ENCODE measurements at places on chromosomes 11 and 22.

- no peak for DNase-seq
These were observed 34.9 kb upstream of the CD82 start for GRCh38 chr11:44530413-44531115.

GRCh38 chr22:46148336-46148735, 2.0 kb upstream of the PPARA start:
- DNase-seq = no peak

- no peak for DNase-seq
These were observed 38.6 kb downstream of the SHISA8 start for GRCh38 chr22:41876275-41876674.

GRCh38 chr11:42837994-42838393, 473.8 kb upstream of the API5 start:
- DNase-seq = no peak

GRCh38 chr11:64810891-64811272, 531 bp upstream of the MEN1 start:
- DNase-seq = peak; percentile 48

DNA sequence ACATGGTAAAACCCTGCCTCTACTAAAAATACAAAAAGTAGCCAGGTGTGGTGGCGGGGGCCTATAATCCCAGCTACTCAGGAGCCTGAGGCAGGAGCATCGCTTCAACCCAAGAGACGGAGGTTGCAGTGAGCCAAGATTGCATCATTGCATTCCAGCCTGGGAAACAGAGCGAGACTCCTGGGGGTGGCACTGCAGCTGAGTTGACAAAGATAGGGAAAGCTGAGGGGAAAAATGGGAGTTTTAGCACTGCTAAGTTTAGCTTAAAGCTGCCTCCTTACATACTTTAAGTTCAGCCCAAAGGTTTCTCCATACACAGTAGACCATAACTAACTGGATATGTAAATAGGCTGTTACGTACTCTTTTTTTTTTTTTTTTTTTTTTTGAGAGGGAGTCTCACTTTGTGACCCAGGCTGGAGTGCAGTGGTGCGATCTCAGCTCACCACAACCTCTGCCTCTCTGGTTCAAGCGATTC, 9.0 kb upstream of the USP28 start:
- DNase-seq = no peak

DNA sequence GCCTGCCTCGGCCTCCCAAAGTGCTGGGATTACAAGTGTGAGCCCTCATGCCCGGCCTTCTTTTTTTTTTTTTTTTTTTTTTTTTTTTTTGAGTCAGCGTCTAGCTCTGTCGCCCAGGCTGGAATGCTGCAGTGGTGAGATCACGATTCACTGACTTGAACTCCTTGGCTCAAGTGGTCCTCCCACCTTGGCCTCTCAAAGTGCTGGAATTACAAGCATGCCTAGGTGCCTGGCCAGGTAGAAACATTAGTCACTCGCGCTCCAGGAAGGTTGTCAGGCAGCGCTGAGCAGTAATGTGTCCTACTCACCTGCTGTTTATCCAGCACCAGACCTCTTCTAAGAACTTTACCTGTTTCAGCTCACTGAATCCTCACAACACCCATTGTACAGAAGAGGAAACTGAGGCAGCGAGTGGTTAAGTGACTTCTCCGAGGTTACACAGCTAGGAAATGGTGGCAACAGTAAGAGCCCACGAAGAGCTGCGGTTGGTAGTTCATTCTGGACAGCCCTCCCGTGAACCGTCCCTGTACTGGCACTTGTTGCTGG, 496 bp upstream of the CST6 start:
- no peak for DNase-seq

DNA sequence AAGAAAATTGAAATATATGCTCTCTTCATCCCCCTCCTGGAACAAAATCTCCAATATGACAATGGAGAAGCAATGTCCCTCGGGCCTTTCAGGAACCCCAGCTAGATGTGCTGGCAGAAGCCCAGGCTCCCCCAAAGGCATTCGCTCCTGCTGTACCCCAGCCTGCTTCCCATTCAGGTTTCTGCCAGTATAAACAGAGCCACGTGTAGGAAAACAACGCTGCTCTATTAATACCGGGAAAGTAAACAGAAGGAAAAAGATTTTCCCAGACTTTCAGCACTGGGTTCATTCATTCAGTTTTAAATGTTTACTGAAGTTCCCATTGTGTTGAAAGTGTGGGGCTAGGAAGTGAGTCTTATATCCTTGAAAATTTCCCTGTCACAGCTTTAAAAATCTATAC, 147.1 kb downstream of the CADM1 start:
- no peak for DNase-seq

DNA sequence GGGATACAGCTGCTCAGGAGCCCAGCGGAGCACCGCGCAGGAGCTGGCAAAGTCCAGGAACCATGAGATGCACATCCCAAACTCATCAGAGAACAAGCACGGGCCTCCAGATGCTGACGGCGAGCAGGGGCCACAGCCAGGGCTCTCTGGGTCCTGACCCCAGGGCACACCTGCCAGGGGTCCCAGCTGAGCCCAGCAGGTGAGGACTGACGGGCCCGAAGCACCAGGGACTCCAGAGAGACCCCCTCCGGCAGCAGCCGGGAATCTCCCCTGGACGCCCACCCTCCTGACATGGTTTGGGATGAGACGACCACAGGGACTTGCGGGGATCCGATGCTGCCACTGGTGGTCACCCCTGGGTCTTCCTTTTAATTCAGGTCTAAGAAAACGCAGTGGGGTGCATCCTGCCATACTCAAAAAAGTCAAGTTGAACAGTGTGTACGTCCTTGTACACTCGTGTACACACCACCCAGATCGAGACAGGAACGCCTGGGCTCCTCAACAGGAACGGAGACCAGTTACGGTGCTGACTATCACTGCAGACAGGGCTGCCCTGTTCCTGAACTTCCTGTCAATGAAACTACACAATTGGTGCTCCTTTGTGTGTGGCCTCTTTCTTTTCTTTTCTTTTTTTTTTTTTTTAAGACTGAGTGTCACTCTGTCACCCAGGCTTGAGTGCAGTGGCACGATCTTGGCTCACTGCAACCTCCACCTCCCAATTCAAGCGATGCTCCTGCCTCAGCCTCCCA, 21.9 kb downstream of the TTLL8 start:
- no peak for DNase-seq

- DNase-seq = no peak
These were observed 25.0 kb upstream of the EXPH5 start for GRCh38 chr11:108618529-108618928.

- no peak for DNase-seq
These were observed 41.2 kb upstream of the TESMIN start for GRCh38 chr11:68792400-68792966.

DNA sequence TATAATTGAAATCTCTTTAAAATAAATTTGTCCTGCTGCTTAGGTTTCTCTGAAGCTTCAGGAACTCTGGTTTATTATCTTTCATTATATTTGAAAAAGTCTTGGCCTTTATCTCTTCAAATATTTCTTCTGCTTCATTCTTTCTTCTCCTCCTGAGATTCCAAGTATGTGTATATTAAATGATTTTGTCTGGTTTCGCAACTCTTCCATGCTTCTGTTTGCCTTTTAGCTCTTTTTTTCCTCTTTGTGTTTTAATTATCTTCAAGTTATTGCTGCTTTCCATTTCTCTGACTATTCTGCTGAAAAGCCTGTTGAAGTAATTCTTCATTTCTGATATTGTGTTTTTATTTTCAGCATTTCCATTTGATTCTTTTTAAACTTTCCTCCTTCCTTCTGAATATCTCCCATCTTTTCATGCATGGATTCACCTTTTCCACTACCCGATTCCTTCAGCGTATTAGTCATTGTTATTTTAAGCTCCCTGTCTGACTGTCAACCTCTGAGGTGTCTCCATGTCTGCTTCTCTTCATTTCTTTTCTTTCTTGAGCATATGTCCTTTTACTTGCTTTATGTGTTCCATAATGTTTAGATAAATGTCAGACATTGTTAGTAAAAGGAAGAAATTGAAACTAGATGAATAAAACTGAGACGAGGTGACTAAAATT, 46.6 kb upstream of the CTSC start:
- no peak for DNase-seq

DNA sequence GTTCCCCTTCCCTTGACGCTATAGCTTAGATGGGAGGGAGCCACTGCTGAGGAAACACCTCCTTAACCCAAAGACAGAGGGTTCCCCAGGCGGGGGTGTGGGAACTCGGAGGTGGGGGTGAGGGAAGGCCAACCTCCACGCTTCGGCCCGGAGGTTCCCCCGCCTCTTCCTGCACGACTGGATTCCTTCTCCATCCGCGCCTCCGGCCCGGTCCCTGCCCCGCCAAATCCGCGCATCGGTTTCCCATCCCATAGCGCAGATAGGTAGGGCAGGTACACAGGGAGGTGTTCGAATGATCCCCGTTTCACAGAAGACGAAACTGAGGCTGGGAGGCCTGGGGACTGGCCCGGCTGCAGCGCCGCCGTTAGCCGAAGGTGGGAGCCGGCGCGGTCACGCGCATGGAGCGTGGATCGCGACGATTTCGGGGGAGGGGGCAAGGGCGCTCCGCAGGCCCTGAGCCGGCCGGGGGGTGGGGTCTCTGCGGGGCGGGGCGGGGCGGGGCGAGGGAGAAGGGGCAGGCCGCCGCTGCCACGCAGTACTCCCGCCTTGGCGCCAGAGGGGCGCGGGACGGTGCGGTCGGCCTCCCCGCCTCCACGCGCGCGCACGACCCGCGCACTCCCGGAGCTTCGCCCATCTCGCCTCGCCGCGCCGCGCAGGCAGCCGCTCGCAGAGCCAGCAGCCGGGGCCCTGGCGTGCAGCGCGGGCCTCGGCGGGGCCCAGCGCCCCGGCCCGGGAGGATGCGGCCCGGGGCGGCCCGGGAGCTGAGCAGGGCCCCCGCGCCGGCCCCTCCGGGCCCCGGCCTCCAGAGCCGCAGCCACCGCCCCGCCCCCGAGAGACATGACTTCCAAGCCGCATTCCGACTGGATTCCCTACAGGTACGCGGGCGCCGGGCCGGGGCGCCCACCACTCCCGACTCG, at the start of gene TUB:
Gene TUB, plus strand, starts transcription at position 538 of the 917 bp plus-strand sequence. Its CDS starts 300 bp downstream, at position 838.
- no peak for DNase-seq

DNA sequence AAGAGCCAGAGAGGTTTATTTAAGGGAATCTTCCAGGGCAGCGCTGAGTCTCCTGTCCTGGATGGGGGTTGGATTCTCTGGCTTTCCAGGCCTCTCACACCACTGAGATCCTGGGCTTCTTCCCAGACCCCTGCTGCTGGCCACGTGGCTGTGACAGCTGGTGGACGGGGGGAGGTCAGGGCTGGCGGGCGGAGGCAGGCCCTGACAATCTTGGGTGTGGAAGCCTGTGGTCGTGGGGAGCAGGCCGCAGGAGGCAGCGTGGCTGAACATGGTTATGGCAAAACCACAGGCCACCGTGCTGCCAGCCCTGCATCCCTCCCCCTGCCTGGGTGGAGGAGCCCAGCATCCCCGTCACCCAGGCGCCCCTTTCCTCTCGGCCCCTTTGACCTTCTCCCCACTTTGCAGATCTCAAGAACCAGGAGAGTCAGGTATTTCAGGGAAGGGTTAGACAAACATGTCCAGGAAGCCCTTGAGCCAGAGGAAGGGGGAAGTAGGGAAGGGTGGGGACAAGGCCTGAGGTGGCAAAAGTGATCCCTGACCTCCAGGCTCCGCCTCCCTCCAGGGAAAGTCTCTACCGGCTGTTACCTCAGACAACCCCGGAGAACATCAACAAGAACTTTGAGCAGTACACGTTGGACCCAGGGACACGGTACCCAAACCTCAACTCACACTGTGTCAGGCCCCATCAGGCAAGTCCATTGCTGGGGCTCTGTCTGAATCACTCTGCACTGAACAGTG, 111.8 kb downstream of the MICAL2 start:
- DNase-seq = no peak

DNA sequence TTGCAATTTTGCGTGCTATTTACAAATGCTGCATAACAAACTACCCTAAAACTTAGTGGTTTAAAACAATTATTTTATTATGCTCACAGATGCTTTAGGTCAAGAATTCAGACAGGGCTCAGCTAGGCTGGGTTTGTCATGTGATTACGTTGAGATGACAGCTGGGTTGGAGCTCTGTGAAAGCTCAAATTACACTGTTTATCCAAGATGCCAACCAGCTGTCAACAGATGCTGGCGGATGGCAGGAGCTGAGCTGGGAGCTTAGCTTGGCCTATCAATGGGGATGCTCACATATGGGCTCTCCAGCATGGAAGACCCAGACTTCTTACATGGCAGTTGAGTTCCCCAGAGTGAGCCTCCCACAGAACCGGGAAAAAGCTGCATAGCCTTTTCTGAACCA, 62.7 kb downstream of the STK33 start:
- DNase-seq = no peak

DNA sequence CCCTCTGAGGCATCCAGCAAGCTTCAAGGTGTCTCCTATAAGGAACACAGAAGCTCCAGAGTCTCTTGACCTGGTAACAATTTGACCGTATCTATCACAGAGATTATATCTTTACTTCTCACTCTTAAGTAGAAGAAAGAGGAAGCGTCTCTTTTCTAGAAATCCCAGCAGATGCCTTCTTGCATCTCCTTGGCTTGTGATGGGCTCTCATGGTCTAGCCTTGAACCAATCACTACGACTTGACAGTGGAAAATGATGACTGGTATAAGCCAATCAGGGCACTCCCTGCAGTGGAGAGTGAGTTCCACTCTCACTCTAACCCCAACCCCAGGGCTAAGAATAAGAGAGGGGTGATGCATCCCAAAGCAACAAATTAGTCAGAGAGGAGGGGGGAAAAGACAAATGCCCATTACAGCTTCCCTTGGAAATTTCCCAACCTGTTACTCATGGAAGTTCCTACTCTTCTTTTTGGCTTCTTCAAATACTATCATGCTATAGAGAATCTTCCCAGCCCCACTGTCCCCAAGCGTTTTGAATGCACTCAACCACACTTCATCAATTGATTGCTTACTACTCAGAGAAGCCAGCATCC, 293.5 kb downstream of the MN1 start:
- no peak for DNase-seq

DNA sequence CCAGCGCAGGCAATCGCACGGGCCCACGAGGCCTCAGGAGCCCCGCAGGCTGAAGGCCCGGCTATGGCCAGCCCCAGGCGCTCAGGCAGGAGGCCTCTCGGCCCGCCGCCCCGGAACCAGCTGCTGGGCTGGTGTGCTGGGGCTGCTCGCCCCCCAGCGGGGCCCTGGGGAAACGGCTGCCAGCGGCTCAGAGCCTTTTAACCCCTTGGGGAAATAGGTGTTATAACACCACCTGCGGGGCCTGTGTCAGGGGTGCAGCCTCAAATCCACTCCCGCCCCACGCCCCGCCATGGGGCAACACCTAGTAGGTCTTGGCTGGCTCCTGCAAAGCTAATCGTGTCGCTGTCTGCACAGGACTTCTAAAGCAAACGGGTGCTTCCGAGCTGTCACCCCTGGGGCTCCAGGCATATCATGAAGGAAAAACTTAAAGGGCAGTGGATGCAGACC, 237.4 kb downstream of the TTC28 start:
- peak; percentile 87 for DNase-seq
